Omental fat pad (tissue), 4 donors: ENCODE measurements at places on chromosomes 2 and 18. TPM values are rescaled to one million over a fixed set of nuclear protein-coding genes. Genes with fewer than 3 reads are reported as not detected.

DNA sequence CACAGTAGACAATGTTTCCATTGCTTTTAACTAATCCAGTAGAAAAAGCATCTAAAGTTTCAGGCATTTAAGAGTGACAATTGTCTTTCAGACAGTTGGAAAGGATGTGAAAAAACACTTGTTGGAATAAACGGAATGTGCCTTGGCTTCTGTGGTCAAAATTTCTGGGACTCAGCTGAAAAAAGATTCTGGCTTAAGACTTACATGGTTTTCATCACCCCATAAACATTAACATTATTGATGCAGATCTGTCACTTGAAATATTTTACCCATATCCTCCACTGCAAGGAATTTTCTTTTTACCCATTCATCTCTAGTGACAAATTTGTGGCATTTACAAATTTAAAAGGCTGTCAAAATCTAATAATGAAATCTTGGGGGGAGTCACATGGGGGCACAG is 166.0 kb downstream of the SRBD1 start:
- DNase-seq: no peak

DNA sequence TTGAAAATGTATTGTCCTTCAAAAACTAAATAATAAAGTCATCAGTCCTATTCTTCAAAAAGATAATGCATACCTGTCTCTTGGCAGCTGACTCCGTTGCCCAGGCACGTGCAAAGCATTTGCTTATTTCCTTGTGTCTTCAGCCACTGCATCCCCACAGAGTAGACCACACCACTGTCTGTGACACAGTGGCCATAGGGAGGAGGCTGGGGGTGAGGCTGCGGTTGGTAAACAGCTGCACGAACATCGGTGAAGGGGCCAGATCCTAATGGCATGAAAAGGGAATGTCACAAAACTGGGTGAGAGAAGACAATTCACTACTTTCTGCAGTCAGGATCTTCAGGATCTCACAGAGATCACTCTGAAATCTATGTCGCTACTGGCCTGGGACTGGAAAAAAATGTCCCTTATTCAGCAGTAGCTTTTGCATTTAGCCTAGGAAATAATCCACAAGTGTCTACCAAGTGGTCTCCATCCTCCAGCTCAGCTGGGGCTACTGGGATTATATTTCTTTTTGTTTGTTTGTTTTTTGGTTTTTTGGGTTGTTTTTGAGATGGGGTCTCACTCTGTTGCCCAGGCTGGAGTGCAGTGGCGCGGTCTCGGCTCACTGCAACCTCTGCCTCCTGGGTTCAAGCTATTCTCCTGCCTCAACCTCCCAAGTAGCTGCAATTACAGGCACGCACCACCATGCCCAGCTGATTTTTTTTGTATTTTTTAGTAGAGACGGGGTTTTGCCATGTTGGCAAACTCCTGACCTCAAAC is 10.7 kb downstream of the FN1 start:
- DNase-seq: no peak

GRCh38 chr2:160241251-160242137 is 41.4 kb upstream of the ITGB6 start:
- DNase-seq: no peak

DNA sequence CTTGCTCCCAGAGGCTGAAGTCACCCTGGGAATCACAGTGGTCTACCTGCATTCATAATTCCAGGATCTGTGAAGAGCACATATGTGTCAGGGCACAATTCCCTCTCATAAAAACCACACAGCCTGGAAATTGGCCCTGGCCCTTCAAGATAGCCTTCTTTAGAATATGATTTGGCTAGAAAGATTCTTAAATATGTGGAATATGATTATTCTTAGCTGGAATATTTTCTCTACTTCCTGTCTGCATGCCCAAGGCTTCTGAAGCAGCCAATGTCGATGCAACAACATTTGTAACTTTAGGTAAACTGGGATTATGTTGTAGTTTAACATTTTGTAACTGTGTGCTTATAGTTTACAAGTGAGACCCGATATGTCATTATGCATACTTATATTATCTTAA is 24.2 kb downstream of the ICOS start:
- DNase-seq: no peak

DNA sequence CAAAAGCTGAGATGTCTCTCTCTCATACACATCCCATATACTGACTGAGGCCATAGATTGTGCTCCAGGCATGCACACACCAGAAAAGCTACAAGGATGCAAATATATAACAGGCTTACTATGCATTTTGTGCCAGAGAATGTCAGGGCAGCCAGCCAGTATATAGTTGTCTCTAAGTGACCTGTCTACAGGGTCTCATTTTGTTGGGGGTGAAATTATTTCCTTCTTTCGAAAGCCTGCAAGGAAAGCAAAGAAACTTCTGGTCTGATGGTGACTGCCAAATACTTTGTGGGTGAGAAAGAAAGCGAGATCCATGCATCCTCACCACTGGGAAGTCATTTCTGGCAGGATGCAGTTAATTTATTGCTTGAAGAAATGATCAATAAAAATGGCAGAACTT is 70.2 kb downstream of the CDCA7 start:
- DNase-seq: no peak

The CRYBA2 gene
- not detected for total RNA-seq

The NYAP2 gene
- total RNA-seq: not detected

The NMUR1 gene
- 0.69 TPM for total RNA-seq

The DAPL1 gene
- 1.5 TPM for total RNA-seq

The SERPINB7 gene
- not detected for total RNA-seq

The HOXD13 gene
- not detected for total RNA-seq

The POLR1B gene
- 14.0 TPM for total RNA-seq
